ENCODE measurements at places on chromosomes 3 and 15.

GRCh38 chr15:89127054-89127702, 38.9 kb downstream of the ABHD2 start:
- DNase-seq: no peak

- no peak for DNase-seq
Observed at GRCh38 chr3:117885011-117885441, 1149.6 kb downstream of the IGSF11 start.

- DNase-seq: no peak
Observed at GRCh38 chr3:193545304-193545703, 9.4 kb downstream of the ATP13A4 start.

- peak; percentile 92 for DNase-seq
Observed at GRCh38 chr3:58560771-58561311, 16.4 kb downstream of the FAM107A start.
